ENCODE measurements at places on chromosomes 6 and 20. TPM values are rescaled to one million over a fixed set of nuclear protein-coding genes. Genes with fewer than 3 reads are reported as not detected.

Gene FLRT3
- 0.19 TPM for total RNA-seq

Gene REM1
- 0.64 TPM for total RNA-seq

Gene CTCFL
- total RNA-seq = not detected

DNA sequence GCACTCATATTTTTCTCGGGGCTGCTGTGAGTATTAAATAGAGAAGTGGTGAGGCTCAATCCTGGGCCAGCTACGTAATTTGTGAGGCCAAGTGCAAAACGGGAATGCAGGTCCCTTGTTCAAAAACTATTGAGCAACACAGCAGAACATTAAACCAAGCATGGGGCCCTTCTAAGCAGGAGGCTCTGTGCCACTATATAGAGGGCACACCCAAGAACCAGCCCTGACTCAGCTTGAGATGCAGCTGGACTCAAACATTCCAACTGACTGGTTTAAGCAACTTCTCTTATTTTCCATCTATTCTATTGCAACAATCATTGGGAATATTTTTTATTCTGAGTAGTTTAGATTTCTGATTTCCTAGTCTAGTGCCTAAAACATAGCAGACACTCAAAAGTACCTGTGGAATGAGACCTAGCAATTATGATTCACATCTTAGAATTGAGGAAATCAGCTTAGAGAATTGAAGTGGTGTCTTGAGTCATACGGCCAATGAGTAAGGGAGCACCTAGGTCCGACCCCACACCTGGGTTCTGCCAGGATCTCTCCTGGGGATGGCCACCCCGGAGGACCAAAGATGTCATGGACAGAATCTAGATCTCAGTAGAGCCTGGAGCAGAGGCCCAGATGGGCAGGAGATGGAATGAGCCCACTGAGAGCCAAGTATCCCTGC lies 1.3 kb downstream of the SIRPB2 start:
- no peak for DNase-seq

- no peak for DNase-seq
Measured at GRCh38 chr20:46206025-46206424, 87.9 kb downstream of the CD40 start.

DNA sequence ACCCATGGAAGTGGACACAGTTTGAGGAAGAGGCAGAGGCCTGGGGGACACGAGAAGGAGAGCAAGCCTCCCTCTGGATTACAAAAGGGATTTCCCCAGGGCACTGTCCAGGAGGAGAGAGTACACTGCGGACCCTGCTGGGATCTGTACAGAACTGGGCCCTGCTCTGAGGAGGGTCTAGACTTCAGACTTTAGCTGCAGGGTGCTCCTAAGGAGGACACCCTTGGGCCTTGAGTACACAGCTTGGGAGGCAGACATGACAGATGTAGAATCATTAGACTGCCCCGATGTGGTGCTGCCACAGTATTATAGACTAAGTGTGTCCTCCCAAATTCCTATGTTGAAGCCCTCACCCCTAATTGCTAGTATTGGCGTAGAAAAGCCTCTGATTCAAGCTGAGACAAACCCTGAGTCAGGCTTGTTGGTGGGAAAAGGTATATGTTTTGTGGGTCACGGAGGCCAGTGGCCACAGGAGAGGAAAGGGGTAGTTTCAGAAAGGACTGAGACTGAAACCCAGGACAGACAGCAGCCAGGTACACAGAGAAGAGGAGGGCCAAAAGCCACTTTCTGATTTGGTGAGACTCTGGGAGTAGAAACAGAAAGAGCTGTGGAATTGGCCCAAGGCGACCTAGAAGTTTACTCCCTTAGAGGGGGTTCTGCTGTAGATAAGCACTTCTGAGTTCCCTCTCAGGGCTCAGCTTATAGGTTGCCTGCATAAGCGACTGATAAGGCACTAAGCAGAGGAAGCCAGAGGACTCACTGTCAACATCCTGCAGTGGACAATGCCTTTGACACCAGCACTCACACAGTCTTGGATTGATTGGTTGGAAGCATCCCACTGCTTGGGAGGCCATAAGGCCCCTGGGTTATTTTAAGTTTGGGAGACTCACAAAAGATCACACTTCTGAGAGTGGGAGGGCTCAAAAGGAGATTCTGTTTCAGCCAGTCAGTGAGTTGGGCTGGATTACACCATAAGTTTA lies 16.5 kb upstream of the SH3BGRL2 start:
- DNase-seq = no peak

- no peak for DNase-seq
Measured at GRCh38 chr6:109261811-109262210, 120.5 kb downstream of the CD164 start.

GRCh38 chr6:9977411-9977810 lies 437.5 kb downstream of the TFAP2A start:
- no peak for DNase-seq

- DNase-seq = no peak
Measured at GRCh38 chr6:98131290-98131990, 702.9 kb upstream of the POU3F2 start.

DNA sequence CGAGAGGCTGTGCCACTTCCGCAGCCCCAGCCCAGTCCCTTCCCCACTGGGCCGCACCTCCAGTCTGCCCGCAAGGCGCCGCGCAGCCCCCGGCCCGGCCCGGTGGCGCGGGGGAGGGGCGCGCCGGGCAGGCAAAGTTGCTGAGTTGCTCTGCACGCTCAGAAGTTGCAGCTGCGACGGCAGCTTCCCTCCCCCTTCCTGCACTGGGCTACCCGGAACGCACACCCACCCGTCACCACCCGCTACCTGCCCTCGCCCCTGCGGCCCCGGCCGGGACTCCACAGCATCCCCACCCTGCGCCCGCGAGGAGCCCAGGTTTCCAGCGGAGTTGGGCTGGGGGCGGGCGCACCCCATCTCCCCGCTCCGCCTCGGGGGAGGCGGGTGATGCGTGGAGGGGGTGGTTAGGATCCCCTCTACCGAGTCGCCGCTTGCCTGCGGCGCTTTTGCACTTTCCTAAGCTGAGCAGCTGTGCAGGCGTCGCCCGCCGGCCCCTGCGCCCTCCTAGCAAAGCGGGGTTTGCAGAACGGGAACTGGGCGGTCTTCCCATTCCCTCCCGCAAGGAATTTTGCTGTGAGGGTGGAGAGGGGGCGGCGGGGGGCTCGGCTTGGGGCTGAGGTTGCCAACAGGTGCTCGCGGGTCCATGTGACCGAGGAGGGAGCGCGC lies 55.9 kb upstream of the RREB1 start:
- peak; percentile 64 for DNase-seq

GRCh38 chr6:13012977-13013680 lies 296.6 kb downstream of the PHACTR1 start:
- DNase-seq = peak; percentile 69

DNA sequence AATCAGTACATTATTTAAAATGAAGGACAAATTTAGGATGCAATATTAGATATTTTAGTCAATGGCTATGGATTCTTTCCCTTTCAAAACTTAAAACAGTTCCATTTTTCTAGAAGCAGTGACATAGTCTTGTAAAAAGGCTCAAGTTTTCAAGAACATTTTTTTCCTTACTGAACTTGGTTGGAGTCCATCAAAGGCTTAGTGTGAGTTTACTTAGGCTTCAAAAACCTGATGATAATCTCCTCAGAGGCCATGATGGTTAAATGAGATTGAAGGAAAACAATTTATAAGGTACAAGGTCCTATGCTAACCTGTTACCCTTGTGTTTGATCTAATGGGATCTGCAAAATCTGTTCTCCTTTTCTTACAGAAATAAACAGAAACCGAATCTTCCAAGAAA lies 531.8 kb downstream of the UTRN start:
- no peak for DNase-seq

GRCh38 chr6:133428295-133428694 lies 187.1 kb downstream of the EYA4 start:
- DNase-seq = no peak

GRCh38 chr6:86453232-86453631 lies 484.1 kb upstream of the HTR1E start:
- no peak for DNase-seq

- DNase-seq = no peak
Measured at GRCh38 chr20:58664883-58665282, 13.8 kb downstream of the STX16 start.

DNA sequence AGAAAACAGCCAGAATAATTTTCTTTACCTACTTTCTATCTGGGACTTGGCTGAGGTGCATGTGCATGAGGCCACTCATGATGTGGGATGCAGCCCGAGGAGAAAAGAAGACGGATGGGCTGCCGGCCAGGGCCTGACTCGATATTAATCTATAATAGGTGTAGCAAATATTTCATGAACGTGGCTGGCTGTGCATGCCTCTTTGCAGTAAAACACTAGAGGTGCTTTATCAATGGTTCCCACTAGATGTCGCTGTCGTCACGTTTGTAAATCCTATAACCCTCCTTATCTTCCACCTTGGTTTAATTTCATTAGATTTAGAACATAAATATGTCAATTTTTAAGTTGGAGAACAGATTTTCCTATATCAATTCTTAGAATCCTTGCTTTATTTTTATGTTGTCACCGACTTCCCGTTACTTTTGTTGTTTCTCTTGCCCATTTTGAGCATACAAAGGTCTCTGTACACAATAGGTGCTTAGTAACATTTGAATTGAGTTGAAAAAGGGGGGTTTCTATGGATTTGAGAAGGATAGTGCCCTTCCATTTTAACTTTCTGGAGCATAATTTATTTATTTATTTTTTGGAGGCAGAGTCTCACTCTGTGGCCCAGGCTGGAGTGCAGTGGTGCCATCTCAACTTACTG lies 19.6 kb upstream of the FERMT1 start:
- DNase-seq = no peak
